DMS79 (cell line): ENCODE measurements at places on chromosomes 3 and 15.

GRCh38 chr3:33877187-33877586 lies 78.8 kb downstream of the PDCD6IP start:
- no peak for DNase-seq

DNA sequence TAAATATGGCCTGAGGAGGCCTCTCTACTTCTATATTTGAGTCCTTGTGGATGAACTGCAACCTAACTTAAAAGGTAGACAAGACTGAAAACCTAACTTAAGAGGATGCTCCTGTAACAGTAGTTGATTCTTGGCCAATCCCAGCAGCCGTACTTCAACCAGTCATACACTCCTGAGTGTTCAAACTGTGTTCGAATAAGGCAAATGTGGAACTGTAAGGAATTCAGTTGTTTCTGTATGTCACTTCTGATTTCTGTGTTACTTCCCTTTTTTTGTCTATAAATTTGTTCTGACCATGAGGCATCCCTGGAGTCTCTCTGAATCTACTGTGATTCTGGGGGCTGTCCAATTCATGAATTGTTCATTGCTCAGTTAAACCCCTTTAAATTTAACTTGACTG lies 20.5 kb downstream of the GALK2 start:
- no peak for DNase-seq

- no peak for DNase-seq
Measured at GRCh38 chr3:190326930-190327329, 4.7 kb upstream of the CLDN1 start.

DNA sequence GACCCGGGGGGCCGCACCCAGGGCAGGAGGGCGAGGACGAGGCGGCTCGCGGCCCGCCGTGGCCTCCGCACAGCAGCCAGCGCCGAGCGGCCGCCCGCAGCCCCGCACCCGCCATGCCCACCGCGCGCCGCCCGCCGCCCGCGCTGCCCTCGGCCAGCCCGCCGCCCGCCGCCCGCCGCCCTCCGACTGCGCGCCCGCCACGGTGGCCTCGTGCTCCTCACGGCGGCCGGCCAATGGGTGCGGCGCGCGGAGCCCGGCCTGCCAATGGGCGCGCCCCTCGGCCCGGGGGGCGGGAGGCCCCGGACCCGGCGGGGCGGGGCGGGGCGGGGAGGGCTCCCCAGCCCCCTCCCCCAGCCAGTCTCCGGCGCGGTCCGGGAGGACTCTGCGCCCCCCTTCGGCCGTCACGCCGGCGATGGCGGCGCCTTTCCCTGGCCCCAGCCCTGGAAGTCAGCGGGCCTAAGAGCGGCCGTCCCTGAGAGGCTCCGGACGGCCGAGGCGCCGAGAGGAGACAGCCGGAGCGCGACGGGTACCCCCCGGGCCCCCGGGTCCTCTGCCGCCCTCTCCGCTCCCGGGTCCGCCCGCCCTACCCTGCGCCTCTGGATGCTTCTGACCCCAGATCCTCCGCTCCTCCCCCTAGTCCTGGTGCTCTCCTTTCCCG lies at the start of gene NT5DC2:
TSS of gene NT5DC2 (minus strand) at position 235 of the 658 bp plus-strand sequence. CDS start at position 115, 120 bp downstream.
- peak; percentile 20 for DNase-seq

DNA sequence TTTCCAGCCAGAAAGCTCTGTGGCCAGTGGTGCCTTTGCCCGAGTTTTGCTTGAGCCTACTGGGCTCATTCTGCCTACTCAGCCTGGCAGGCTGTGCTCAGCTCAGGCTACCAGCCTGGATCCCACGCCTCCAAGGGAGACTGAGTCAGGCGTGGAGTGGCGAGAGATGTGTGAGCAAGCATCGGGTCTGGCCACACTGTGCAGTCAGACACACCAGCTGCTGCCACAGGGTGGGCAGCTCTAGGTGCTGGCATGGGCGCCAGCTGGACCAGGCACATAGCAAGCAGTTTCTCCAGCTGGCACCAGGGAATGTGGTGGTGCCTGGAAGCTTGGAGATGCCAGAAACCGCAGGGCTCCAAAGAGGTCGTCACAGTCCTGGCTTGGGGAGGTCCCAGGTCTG lies 498.5 kb upstream of the CNTN4 start:
- DNase-seq, result no peak

GRCh38 chr3:119731560-119732343 lies 28.9 kb downstream of the CFAP91 start:
- DNase-seq, result no peak

- no peak for DNase-seq
Measured at GRCh38 chr3:158528076-158528674, 42.8 kb upstream of the MLF1 start.

DNA sequence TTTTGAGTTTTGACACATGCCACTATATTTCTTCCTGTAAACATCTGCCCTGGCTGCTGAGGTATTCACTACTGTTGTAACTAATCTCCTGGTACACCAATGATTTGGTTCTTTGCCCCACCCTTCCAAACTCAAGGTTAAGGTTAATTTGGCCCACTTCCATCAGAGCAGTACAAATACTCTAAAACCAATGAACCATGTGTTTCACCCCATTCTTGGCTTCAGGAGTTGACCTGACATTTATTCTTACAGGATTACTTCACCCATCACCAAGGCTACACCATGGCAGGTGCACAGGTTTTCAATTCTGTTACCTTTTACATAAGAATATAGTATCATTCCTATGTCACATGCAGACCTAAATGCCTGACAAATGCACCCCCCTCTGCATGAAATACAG lies 1179.9 kb downstream of the ZPLD1 start:
- peak; percentile 26 for DNase-seq

- no peak for DNase-seq
Measured at GRCh38 chr15:80487839-80488390, 83.7 kb downstream of the ARNT2 start.

DNA sequence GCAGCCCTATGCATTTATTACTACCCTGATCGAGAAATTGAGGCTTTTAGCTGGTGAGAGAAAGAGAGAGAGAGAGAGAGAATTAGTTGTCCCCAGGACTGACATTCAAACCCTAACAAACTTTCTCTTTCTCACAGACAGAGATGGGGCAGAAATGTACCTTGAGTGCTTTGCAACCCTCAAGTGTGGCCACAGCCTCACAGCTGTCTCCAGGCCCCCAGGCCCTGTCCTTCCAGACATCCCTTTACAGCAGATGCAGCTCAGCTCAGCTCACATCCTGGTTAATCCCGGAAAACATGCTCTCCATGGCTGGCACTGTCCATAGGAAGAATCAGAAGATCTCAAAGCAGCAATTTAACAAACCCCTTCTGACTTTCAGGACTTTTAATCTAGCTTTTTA lies 67.6 kb downstream of the DCLK3 start:
- no peak for DNase-seq

- no peak for DNase-seq
Measured at GRCh38 chr3:134106580-134106979, 76.9 kb upstream of the SLCO2A1 start.

DNA sequence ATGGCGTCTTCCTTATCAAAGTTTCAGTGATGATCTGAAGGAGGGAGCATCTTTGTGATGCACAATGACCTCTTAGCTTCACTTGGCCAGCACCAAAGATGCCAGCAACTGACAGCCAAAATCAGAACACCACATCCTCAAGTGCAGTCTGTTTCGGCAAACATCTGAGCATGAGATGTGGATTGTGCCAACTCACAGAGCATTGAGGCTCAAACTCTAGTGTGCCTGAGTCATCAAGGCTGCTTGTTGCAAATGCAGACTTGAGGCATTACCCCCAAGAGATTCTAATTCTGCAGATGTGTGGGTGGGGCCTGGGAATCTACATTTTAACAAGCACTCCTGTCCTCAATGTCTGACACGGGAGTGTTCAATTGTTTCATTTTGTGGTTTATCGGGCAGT lies 35.8 kb downstream of the ABHD5 start:
- DNase-seq, result no peak

GRCh38 chr3:196949285-196949619 lies 6.9 kb upstream of the NCBP2 start:
- no peak for DNase-seq

GRCh38 chr15:25785641-25786025 lies 77.5 kb downstream of the ATP10A start:
- no peak for DNase-seq

DNA sequence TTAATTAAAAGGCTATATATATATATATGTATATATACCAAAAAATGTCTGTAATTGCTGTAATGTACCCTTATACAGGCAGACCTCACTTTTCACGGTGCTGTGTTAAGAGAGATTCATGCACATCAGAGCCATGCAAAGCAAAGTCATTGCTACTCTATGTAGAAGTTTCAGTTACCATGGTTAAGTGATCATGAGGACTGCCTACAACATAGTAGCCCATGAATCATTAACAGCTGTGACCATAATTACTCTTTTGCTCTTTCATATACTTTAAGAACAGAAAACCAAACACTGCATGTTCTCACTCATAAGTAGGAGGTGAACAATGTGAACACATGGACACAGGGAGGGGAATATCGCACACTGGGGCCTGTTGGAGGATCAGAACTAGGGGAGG lies 225.3 kb upstream of the EPHA3 start:
- no peak for DNase-seq

DNA sequence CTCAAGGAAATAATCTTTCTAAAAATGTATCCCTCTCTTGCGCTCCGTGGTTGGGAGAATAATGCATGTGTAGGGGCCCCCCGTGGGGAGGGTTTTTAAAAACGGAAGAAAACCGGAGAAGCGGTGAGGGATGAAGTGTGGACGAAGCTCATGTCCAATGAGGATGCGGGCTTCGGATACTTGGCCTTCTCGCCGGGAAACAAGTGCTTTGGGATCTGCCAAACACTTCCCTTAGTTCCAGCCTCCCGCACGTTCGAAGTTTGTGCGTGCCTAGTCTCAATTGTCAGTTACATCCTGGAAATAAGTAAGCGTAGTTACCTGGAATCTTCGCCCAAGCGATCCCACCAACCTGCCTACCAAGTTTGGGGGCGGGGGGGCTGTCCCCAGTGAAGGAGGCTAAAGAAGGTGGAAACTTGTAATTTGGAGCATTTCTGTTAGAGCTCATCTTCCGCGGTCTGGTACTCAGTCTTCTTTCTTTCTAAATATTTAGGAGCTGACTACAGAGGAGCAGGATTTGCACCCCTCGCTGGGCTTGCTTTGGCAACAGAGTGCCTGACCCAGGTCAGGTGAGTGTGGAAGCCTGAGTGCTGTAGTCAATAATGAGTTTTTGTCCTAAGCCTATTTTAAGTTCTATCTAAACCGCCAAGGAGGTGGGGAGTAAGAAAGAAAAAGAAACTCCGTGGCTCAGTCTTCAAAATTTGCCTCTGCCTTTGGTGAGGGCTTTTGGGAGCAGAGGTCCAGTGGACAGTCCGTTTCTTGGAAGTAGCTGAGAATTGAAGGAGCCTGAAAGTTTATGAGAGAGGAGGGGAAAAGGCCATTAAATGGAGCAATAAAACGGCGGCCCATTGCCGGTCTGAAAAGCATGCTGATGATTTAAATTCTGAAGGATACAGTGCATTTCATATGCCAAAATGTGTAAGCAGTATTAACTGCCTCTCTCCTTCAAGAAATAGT lies 1.1 kb downstream of the ITPR1 start:
- no peak for DNase-seq

GRCh38 chr3:78148986-78149717 lies 1109.3 kb downstream of the ROBO2 start:
- DNase-seq, result no peak

DNA sequence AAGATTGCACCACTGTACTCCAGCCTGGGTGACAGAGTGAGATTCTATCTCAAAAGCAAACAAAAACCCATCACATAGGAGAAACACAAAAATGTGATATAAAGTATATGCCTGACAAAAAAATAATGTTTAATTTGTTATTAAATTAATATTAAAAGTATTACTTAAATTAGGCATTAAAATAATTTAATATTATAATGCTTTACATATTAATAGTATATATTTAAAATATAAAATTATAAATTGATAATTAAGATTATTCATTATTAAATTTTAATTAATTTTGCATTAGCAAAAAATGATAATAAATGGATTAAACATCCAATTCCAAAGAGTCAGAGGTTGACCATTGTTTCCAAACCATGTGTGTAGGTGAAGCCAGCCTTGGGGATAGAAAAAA lies 22.0 kb upstream of the GABRA5 start:
- DNase-seq, result no peak

GRCh38 chr15:99619712-99620111 lies 53.9 kb downstream of the MEF2A start:
- DNase-seq, result no peak

- DNase-seq, result no peak
Measured at GRCh38 chr3:13088028-13089006, 15.1 kb upstream of the IQSEC1 start.

- DNase-seq, result no peak
Measured at GRCh38 chr3:16913264-16913580, 28.5 kb downstream of the PLCL2 start.

GRCh38 chr15:46644501-46645481 lies 1010.0 kb downstream of the SQOR start:
- peak; percentile 0 for DNase-seq

GRCh38 chr15:65888981-65889380 lies 19.7 kb downstream of the RAB11A start:
- no peak for DNase-seq

GRCh38 chr3:179512378-179512777 lies 50.3 kb upstream of the ACTL6A start:
- DNase-seq, result no peak

DNA sequence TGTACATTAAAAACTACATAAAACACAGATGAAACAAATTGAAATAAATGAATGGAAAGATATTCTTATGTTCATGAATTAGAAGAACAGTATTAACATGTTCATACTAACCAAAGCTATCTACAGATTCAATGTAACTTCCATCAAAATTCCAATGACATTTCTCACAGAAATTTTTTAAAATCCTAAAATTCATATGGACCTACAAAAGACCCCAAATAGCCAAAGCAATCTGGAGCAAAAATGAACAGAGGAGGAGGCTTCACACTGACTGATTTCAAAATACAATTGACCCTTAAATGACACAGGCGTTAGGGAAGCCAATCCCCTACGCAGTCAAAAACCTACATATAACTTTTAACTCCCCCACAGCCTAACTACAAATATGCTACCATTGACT lies 39.4 kb downstream of the KPNA1 start:
- no peak for DNase-seq

- DNase-seq, result no peak
Measured at GRCh38 chr15:89745768-89746167, 5.3 kb downstream of the MESP1 start.

GRCh38 chr3:127534161-127534451 lies 56.4 kb downstream of the TPRA1 start:
- DNase-seq, result no peak

DNA sequence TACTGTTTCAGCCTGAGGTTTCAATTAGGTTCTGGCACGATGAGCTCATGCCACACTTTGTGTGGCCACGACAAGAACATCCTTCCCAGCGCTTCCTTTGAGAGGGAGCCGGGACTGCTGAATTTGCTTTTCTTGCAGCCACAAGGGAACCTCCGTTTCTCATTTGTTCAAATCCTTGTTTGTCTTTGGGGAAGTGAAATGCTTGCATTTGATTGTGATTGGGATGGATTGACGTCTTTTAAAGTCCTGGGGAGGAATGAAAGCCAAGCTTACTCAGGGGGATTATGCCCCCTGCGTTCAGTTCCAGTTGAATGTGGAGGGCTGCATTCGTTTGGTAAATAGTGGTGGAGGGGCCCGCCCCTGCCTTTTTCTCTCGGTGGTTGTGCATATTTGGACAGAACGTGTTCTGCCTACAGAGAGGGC lies 277.6 kb downstream of the THSD4 start:
- no peak for DNase-seq
